Activated CD8-positive, alpha-beta memory T cell treated with anti-CD3 and anti-CD28 coated beads, Interleukin-2, amount 50 U/mL, for 48 hours (primary cell): ENCODE measurements at places on chromosomes 4 and X.
A peak's percentile ranks its signal among the peaks of the same experiment; 100 is the strongest.

DNA sequence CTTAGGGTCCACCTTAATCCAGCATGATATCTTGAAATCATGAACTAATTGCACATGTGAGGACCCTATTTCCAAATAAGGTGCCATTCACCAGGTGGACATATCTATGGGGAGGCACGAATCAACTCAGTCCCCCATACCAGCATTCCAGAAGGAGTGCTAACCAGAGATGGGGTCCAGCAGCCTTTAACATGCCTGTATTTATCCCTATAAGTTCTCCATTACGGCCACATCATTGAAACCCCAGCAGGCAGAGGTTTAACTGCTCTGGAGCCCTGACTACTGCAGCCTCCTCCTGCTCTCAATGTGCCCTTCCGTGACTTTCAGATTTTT lies 3.2 kb upstream of the ASMTL start:
- peak; percentile 17 for DNase-seq

DNA sequence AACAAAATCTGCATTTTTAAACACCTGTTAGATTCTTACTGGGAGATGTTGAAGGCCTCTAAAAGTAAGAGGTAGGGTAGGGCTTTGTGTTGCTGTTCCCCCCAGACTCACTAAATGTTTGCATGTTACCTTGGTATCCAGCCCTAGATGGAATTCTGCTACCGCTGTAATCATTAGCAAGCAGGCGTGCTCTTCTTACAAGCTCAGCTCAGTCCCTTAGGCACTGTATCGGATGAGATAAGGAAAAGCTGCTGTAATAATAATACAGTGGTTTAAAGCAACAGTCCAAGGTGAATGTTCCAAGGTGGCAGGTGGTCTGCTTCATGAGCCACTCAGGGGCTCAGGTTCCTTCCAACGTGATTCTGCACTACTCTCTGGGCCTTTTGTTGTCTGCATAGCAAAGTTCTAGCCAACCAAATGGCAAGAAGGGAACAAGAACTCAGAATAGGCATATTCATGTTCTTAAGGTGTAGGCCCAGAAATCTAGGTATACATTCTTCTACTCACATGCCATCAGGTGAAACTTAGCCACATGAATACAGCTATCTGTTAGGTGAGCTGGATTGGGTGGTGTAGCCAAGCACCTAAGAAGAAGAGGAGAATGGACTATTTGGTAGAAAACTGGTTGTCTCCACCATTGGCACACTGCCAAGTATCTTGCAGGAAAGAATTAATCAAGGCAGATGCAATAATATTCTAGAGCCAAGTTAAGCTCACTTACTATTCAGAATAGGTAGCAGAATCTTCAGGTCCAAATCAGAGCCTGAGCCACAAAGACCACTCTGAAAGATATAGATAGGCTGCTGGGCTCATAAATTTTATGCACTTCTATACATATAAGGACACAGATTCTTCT lies 46.0 kb downstream of the COQ2 start:
- DNase-seq = no peak

DNA sequence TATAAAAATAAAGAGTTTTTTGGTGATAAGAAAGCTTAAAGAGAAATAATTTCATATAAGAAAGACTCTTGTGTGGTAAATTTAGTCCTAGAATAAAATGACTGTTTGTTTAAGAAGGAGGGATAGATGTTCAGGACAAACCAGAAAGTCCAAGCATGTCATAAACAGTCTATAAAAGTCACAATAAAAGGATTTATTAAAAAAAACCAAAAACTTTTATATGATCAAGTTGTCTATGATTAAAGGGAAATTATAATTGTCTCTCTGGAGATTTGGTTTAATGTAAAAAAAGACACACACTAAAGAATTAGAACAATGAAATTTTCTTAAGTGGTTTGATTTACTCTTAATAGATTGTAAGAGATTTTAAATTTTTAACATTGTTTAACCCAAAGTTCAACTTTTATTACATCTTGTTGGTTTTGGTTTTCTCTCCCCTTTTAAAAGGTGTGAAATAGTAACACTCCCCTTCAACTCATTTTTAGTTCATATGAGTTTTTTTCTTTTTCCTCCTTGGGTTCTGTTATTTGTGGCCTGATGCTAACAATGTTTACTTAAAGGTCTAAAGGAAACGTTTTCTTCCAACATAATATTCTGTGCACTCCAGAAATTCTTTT lies 89.7 kb downstream of the PDHA2 start:
- no peak for DNase-seq

DNA sequence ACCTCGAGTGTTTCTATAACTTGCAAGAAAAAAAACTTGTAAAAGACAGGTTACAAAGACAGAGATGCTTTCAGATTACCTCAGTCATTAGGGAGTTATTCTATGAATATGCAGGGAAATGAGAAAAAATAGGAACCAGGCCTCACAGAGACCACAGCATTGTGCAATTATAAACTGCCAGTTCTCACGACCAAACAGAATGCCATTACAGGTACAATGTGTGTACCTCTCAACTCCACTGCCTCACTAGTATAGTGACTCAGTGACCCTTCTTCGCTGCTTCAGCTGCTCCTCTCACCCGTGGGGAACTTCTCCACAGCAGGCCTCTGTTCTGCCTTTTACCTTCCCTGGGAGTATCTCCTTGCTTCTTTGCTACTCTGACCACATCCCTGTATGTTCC lies 2.3 kb upstream of the HTATSF1 start:
- no peak for DNase-seq

DNA sequence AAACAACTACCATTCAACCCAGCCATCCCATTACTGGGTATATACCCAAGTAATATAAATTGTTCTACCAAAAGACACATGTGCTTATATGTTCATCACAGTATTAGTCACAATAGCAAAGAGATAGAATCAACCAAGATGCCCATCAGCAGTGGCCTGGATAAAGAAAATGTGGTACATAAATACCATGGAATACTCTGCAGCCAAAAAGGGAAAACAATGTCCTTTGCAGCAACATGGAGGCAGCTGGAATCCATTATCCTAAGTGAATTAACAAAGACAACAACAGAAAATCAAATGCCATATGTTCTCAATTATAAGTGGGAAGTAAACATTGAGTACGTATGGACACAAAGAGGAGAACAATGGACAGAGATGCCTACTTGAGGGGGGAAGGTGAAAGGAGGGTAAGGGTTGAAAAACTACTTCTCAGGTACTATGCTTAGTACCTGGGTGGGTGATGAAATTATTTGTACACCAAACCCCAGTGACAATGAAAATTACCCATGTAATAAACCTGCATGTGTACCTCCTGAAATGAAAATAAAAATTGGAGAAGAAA lies 632.1 kb upstream of the AADAT start:
- no peak for DNase-seq

GRCh38 chr4:75612306-75612705 lies 18.0 kb downstream of the CDKL2 start:
- no peak for DNase-seq

DNA sequence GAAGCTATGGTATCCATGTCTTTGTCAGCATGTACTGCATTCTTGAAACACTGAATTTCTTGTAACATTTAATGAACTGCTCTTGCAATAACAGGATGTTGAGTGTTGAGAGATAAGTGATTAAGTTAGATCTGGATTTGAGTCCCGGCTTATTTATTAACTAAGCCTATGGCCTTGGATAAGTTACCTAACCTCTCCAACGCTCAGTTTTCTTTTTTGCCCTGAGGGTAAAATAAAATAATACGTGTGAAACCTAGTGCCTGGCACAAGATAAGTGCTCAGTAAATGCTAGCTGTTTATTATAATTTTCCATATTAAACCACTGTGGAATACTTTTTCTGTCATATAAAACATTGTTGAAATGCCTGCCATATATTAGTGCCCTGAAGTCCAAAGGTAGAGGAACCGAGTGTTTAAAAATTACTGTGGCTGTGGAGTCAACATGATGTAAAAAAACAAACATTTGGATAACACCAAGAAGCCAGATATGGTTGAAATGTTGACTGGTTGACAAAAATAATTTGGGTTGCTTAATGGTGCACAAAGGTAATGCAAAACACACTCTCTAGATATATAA lies 58.6 kb upstream of the ALB start:
- DNase-seq = no peak

DNA sequence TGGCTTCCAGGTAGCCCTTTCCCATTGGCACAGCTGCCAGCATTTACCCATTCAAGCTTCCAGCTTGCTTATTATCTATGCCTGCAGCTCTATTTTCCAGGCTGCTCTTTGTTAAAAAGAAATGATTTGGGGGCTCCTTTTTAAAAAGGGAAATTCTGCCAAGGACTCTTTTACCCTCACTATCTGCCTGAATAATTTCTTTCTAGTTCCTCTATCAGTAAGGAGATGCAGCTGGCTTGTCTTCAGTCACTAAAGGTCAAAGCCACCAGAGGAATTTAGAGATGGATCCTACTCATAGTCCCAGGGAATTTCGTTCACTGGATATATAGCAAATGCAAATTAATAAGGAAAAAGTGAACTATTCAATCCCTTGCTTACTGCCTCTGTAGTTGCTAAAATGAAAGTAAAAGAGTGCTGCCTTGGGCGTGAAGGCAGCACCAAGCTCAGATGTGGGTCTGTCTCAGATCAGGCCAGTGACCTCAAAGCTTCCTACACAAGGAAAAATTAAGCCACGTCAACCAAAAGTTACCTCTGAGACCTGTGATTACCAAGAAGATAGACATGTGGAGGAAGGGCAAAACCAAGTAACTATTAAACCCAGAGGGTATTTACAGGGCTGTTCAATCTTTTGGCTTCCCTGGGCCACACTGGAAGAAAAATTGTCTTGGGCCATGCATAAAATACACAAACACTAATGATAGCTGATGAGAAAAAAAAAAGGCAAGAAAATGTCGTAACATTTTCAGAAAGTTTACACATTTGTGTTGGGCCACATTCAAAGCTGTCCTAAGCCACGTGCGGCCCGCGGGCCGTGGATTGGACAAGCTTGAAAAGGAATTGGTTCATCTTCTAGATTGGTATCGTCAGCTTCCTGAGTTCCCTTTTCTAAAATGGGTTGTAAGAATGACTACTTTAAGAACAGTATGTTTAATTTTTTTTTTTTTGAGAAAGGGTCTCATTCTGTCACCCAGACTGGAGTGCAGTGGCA lies 5.3 kb downstream of the ARSF start:
- DNase-seq = no peak

DNA sequence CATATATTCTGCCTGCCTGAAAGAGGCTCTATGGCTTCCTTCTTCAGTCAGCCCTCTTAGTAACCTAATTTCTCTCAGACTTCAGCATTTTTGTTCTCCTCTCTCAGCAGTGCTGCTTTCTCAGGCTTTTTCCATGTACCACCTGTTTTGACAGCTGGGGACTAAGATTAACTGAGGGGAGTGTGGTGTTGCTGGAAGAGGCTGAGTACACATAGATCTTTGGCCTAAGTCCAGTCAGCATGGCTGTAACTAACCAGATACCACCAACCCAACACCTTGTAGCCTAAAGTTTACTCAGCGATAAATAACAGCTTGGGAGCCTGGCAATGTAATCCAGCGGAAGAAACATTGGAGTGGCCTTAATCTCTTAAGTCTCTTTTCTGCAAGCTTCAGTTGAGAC lies 85.5 kb downstream of the RTL3 start:
- no peak for DNase-seq

- DNase-seq = no peak
These were observed 144.2 kb upstream of the RAPGEF2 start for GRCh38 chr4:158958489-158959270.

DNA sequence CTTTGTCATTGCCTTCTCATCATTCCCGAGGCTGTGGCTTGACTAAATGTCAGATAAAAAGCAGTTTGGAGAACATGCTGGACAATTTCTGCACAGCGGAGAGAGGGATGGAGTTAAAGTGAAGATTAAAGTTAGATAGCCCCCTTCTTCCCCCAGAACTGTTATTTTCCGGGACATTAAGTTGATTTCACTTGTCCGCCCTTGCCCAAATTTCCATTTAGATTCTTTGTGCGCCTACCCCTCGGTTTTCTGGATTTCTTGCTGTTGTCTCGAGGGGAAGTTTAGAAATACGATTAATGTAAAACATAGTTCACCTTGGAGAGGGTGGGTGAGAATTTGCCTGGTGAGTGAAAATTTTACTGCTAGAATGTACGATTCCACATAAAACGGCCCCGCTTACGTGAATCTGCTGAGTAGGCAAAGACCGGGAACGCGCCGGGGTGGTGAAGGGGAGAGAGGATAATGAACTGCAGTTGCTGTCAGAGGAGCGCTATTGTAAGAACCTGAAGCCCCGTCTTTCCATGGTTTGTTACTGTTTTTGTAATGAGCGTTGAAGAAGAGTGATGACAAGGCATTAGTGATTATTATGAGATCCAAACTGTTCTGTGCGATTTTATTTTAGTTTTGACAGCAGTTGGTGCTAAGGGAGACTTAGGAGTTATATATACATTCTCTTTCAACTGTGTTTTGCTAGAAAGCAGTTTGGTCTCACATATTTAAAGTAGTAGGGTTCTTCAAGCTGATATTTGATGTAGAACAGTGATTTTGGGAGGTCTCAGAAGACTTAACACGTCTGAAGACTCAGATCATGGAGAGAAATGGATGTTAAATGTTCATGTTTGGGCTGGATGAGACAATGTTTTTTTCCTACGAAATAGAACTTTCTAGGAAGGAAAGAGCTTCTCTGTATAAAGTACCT lies 73.0 kb downstream of the AFF1 start:
- peak; percentile 66 for DNase-seq

- DNase-seq = no peak
These were observed 279.2 kb downstream of the STK32B start for GRCh38 chr4:5330339-5330989.

- no peak for DNase-seq
These were observed 102.1 kb downstream of the RELL1 start for GRCh38 chr4:37584071-37584470.

DNA sequence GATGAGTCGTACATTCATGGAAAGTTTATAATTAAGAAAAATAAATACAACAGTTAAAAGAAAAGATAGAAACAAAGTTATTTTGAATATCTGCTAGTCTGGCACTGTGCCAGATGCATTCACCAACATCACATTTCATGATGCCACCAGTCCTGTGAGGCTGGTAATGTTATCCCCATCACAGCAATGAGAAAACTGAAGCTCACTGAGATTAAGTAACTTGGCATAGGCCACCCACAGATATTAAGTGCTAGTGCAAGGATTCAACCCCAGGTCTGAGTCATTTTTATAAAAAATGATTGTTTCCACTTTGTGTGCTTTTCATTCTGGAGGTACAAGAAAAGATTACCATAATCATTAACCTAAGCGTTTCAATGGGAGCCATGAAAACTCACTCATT lies 65.0 kb upstream of the IL15 start:
- no peak for DNase-seq

DNA sequence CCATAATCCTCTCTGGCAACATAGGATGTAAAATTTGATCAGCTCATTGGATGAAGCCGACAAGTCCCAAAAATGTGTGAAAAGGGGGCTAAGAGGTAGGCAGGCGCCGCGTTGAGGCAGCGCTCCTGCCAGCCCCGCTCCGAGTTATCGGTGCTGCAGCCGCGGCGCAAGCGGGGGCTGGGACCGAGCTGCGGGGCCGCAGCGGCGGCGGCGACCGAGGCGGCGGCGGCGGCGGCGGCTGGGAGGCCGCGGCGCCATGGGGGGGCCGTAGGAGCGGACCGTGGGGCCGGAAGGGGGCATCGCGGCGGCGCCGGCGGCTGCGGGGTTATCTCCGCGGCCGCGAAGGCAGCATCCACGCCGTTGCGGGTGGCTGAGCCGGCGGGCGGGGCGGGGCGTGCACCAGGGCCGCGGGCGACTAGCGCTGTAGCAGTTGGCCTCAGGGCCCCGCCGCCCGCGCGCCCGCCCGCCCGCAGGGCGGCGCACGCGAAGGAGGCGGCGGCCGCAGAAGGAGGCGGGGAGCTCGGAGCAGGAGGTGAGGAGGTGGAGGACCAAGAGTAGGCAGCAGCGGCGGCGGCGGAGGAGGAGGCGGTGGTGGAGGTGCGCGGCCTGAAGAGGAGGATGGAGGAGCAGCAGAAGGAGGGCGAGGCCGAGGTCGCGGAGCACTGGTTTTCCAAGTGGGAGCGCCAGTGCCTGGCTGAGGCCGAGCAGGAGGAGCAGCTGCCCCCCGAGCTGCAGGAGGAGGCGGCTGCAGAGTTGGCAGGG lies 126.0 kb upstream of the CXorf66 start:
- peak; percentile 53 for DNase-seq
